ENCODE measurements at places on chromosomes 5 and 9.

DNA sequence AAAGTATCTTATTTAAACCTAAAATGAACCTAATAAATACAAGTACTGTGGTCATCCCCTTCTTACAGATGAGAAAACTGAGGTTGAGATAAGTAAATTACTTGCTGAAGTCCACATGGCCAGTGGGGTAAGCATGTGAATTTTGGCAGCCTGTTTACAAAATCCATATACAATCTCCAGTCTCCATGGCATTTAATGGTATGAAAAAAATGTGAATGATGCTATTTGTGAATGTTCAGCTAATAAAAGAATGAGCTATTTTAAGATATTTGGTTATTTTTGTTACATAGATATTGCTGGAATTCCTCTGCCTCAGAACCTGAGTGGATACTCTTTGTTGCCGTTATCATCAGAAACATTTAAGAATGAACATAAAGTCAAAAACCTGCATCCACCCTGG lies 19.3 kb upstream of the GPR150 start:
- DNase-seq, result no peak

- DNase-seq, result no peak
Measured at GRCh38 chr9:89079391-89079790, 88.1 kb downstream of the S1PR3 start.

GRCh38 chr9:137049544-137050449 lies 3.8 kb upstream of the NPDC1 start:
- peak; percentile 67 for DNase-seq

DNA sequence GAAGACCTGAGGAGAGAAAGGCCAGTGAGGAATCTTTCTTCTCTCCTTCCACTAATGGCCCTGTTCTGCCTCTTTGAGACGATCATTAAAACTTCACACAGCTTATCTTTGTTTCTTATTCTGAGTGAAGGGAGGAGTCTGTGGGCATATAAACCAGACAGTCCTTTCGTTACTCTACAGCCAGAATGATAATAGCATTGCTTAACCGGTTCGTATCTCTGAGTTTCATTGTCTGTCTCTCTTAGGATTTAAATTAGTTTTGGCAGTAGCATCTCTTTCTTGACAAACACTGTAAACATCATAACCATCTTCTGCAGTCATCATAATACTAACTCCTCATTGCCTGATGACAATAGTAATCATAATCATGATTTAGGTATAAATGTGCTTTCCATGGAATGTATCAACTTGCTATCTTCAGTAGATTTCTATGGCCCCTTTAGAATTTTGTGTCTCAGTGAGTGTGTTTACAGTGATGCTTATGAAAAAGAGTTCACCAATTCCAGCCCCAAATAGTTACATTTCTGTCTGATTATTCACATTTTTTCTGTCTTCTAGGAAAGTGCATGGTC lies 618.8 kb upstream of the KLF4 start:
- DNase-seq, result no peak

GRCh38 chr9:20508242-20508641 lies 114.1 kb downstream of the MLLT3 start:
- DNase-seq, result no peak

DNA sequence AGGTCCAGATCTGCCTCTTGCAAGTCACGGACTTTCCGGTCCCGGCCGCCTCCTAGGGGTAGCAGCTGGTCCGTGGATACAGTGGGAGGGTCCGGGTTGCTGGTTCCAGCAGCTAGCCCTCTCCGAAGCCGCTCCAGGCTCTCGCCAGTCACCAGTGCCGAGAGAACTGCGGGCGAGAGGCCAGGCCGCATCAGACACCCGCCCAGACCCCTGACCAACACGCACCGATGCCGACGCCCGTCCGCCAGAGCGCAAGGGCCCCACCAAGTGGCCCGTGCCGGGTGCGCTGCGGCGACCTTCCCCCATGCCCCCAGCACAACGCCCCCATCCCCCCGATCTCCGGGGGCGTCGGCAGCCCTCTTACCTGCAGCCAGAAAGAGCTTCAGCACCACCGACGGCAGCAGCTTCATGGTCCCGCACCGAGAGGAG lies 470 bp downstream of the HBEGF start:
- DNase-seq, result peak; percentile 27

- DNase-seq, result no peak
Measured at GRCh38 chr5:73135021-73135420, 14.6 kb downstream of the TMEM171 start.

GRCh38 chr5:38527475-38527874 lies 29.0 kb downstream of the LIFR start:
- no peak for DNase-seq

- DNase-seq, result no peak
Measured at GRCh38 chr9:98559561-98559960, 149.2 kb downstream of the GABBR2 start.

GRCh38 chr5:103674251-103674650 lies 111.7 kb upstream of the NUDT12 start:
- DNase-seq, result peak; percentile 63

DNA sequence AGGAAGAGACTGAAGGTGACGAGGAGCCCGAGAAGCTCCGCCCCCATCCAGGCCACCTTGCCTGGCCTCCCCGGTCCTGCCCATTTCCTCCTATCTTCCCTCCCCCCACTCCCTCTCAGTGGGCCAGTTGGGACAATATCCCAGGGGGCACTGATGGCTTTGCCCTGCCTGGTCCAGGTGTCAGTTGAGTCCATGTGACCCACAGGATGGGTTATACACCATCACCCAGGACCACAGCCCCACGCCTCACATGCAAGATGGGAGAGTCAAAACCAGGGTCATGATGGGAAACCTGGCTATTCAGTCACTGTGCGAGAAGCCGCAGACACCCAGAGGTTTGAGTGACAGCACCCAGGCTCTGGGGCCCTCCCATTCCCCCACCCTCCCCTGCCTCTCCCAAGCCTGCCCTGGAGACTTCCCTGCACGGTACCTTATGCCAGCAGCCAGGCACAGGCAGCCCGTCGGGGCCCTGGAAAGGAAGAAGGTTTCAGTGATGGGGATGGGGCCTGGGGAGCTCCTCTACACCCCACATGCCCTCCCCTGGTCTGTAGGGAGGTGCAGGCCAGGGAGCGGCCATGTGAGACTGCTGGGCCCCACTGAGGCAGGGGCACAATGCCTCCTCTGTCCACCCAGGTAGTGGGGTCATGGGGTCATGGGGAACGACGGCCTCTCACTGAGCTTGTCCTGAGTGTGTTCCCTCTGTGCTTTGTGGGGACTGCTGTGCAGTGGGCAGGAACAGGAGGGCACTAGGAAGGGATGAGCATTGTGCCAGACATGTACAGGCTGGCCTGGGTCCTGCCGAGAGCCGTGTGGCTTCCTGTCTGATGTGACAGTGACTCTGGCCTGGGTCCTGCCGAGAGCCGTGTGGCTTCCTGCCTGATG lies 6.3 kb upstream of the PHYKPL start:
- DNase-seq, result no peak

GRCh38 chr5:26538226-26538625 lies 500.2 kb downstream of the CDH9 start:
- DNase-seq, result no peak

- peak; percentile 7 for DNase-seq
Measured at GRCh38 chr5:90161414-90161813, 248.1 kb downstream of the CETN3 start.

GRCh38 chr5:125286271-125286670 lies 539.8 kb upstream of the ZNF608 start:
- no peak for DNase-seq

GRCh38 chr5:143733665-143734455 lies 78.1 kb upstream of the HMHB1 start:
- DNase-seq, result no peak

GRCh38 chr5:154366353-154366752 lies 79.4 kb upstream of the SAP30L start:
- DNase-seq, result no peak

DNA sequence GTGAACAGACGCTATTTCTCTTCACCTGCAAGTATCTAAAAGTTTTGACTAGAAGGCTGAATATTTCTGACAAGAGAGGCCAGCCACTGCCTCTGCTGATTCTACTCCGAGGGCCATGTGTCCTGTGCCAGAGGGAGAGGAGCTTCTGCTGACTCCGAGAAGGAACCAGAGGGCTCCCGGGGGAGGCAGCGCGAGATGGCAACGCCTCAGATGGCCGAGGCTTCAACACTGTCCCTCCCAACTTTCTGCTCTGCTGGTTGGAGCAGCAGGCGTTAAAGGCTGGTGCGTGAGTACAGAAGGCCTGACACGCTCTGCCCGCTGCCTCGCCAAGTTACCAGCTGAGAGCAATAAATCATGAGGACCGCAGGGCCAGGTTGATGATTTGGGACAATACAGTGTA lies 178.8 kb downstream of the GAPVD1 start:
- DNase-seq, result no peak

- no peak for DNase-seq
Measured at GRCh38 chr5:172795318-172795977, 24.5 kb upstream of the DUSP1 start.

DNA sequence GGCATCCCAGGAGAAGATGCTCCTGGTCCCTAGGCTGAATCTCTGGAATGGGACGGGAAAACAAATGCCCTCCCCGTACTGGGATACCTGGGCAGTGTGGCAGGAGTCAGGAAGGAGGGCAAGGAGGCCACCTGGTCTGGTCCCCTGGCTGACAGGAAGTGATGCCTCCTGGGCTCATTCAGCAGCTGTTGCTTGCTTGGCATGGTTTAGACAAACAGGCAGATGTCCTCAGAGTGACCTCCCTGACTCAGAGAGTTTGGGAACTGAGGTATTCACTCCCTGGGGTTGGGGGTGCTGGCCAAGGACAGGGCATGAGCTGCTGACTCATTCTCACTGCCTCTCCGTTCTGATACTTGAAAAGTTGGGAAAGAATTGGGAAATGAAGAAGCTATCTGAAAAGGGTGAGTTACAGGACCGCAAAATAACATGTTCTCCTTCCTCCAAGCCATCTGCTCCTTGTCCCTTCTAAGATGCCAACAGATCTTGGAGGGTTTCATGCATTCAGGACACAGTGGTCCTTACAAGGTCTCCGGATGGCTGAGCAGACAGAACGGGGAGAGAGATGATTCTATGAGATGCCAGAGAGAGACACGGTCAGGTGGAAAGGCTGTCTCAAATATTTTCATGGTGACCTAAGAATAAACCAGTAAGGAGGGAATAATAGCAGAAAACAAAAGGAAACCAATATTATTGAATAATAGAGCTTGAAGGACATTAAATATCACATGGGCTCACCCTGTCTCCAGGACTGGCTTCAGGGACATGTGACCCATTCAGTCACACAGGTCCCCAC lies 534.5 kb downstream of the BNC2 start:
- DNase-seq, result no peak

- no peak for DNase-seq
Measured at GRCh38 chr9:14098486-14099180, 215.3 kb downstream of the NFIB start.

DNA sequence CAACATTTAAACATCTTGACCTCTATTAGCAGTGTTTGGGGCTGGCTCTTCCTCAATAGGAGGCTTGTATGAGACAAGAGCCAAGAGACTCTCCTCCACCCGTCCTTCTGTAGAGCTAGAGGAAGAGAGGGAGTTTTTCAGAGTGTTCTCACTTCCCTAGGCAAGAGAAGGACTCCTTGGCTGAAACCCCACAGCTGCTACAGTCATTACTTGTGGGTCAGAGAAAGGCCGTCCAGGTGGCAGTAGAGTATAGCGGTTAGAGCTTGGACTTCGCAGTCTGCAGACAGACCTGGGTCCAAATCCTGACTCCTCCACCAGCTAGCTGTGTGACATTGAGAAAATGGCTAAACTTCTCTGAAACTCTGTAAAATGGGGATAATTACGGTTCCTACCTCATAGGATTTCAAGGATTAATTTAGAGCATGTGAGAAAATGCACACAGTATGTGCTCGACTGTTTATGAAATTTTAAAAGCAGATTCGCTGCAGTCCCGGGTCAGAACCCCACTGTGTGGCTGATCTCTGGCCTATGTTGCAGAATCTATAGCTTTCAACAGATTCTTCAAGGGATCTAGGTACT lies 80.8 kb upstream of the ARAP3 start:
- DNase-seq, result no peak

- no peak for DNase-seq
Measured at GRCh38 chr5:63249960-63250359, 671.3 kb downstream of the LRRC70 start.

- DNase-seq, result no peak
Measured at GRCh38 chr9:37700900-37701299, 50.1 kb downstream of the FRMPD1 start.
